Caudate nucleus (tissue), 63 donors: ENCODE measurements at places on chromosomes 11 and 22.

DNA sequence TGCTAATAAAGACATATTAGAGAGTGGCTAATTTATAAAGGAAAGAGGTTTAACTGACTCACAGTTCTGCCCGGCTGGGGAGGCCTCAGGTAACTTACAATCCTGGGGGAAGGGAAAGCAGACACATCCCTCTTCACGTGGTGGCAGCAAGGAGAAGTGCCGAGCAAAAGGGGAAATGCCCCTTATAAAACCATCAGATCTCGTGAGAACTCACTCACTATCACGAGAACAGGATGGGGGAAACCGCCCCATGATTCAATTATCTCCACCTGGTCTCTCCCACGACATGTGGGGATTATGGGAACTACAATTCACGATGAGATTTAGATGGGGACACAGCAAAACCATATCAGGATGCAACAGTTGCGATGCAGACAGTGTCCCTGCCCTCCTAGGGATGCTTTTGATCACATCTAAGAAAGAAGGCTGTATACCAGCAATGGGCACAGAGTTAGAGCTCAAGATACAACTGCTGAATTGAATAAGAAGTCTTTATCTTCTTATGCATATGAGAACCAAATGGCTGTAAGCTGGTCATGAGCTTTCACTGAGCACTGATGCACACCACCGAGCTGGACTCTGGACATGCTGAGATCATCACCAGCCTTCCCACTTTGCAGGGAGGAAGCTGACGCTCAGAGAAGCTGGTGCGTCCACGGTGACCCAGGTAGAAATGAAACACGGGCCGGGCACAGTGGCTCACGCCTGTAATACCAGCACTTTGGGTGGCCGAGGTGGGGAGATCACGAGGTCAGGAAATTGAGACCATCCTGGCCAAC is 255.2 kb downstream of the MN1 start:
- no peak for DNase-seq

GRCh38 chr11:61513143-61513765 is 4.7 kb downstream of the LRRC10B start:
- no peak for DNase-seq

DNA sequence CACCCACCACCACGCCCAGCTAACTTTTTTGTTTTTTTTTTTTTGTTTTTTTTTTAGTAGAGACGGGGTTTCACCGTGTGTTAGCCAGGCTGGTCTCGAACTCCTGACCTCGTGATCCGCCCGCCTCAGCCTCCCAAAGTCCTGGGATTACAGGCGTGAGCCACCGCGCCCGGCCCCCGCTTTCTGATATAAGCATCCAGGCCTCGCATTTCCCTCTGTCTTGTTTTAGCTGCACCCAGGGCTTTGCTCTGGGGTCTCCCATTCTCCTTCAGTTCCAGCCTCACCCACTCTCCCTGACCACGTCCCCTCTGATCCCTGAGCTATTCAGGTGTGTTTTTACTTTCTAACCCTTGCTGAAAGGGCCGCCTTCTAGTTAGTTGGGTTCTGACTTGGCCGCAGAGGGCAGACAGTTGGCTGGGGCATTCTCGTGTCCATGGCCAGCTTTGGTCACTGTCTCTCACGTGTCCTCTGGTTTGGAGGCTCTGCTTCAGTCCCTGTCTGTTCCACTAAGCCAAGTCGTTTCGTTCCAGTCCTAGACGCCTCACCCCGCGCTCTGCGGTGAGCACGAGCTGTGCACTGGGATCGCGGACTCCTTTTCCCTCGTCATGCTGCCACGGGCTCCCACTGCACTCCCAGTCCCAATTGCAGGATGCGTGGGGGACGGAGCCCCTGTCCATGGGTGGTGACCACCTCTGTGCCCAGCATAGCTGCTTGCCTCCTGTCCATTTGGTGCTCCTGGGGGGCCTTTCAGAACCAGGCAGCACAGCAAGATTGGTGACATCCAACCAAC is 6.0 kb upstream of the TNNT3 start:
- DNase-seq = no peak

GRCh38 chr11:120012245-120012644 is 125.7 kb downstream of the TRIM29 start:
- DNase-seq = no peak

DNA sequence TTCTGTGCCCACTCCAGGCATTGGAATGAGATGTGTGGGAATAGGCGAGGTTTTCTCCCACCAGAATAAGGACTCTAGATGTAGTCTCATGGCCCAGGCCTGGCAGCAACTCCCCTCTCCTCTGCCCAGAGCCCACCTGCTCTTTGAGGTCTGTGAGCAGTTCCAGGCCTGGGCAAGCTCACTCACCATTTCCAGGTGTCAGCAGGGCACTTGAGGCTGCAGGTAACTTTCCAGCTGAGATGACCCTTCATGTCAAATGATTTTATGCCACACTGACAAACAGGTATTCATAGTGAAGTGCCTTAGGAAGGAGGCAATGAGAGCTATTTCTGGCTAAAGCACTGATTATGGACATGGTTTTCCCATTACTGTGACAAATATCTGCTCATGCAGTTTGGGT is 123.3 kb upstream of the CCDC90B start:
- DNase-seq = no peak

GRCh38 chr11:37115963-37116362 is 517.9 kb upstream of the RAG2 start:
- DNase-seq = no peak

- no peak for DNase-seq
Measured at GRCh38 chr11:43547430-43547831, 133.1 kb upstream of the HSD17B12 start.
